Hippocampal formation (tissue), 2 donors: ENCODE measurements at places on chromosomes 11 and 22.

DNA sequence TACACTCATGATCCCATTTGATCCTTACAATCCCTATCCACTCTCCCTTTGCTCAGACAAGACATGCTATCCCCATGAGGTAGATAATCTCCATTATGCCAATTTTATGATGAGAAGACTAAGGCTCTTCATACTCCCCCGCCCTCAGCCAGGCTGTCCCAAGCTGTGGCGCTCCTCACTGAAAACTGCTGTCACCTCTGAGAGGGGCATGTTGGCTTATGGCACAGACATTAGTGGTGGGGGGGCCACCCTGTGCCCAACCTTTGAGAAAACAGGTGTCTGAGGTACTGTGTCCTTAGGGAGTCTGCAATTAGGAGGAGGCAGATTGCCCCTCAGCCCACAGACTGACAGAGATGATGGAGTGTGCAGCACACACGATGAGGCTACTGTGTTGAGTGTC lies 2.4 kb downstream of the DDTL start:
- no peak for DNase-seq

DNA sequence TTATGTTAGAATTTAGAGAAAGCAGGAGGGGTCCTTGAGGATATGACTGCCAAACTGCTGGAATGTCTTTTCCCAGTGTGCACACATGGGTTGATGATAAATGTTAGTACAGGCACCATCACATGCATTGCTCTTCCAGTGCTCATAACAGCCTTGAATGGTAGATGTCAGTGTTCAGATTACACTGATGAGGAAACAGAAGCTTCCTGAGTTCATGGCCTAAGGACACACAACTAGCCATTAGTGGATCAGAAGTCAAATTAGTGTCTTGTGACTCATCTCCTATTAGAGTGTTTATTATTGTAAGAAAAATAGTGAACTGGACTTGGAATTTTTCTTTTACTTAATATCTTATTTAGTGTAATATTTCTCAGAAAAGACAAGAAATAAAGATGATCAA lies 241.5 kb downstream of the DDX10 start:
- no peak for DNase-seq

GRCh38 chr11:6625832-6626420 lies 6.7 kb upstream of the TPP1 start:
- DNase-seq: no peak

GRCh38 chr11:126440792-126441514 lies 85.5 kb downstream of the ST3GAL4 start:
- DNase-seq: peak; percentile 72

- DNase-seq: no peak
These were observed 21.0 kb downstream of the ZNRF3 start for GRCh38 chr22:28904211-28904896.

GRCh38 chr11:70731271-70732022 lies 333.1 kb downstream of the CTTN start:
- no peak for DNase-seq

GRCh38 chr11:64245401-64245796 lies 1.3 kb downstream of the PPP1R14B start:
- DNase-seq: peak; percentile 28

- DNase-seq: no peak
These were observed 1078.0 kb downstream of the NTM start for GRCh38 chr11:132448334-132448995.

DNA sequence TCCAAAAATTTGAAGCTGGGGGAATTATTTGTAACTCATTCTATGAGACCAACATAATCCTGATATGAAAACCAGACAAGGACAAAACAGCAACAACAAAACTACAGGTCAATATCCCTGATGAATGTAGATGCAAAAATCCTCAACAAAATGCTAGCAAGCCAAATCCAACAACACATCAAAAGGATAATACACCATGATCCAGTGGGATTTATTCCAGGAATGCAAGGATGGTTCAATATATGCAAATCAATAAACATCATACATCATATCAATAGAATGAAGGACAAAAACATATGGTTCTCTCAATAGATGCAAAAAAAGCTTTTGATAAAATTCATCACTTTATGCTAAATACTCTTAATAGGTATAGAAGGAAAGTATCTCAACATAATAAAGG lies 19.4 kb upstream of the USP2 start:
- DNase-seq: no peak

GRCh38 chr11:104122011-104122635 lies 41.8 kb downstream of the PDGFD start:
- no peak for DNase-seq

DNA sequence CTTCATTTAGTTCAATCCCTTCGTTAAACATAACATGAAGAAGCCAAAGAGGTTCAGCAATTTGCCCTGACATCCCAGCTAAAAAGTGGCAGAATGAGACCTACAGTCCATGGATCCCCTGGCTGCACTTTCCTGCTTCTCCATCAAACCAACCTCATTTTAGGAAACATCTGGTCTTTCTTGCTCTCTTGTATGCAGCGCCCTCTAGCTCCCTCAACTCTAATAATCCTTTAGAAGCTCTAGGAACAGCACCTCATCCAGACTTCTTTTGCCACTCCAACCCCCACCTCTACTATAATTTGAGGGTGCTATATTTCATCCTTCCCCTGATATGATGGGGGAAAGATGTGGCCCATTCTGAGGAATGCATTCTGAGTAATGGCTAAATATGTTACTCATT lies 7.4 kb downstream of the CNTF start:
- peak; percentile 25 for DNase-seq

DNA sequence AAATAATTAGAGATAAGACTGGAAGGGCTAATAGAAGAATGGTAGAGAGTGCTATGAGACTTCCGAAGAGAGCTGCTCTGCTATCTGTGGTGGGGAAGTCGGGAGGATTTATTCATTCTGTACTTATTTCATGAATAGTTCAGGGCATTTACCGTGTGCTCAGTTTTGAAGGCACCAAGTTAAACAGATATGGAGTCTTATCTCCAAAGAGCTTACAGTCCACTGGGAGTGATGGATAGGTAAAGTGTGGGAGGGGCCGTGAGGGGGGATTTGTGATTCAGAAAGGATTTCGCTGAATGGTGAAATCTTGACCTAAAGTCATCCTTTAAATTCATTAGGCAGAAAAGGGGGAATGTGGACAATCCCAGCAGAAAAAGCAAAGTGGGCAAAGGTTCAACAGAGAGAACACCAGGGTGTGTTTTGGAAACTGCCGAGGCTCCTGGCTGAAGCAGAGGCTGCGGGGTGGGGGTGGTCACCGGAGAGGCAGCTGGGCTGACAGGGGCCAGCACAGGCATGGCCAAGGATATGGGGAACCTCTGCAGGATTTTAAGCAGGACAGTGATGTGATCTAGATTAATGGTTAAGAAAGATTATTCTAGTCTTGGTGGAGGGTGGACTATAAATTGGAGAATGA lies 91.2 kb downstream of the UBASH3B start:
- DNase-seq: no peak

- no peak for DNase-seq
These were observed 12.9 kb downstream of the MPEG1 start for GRCh38 chr11:59199546-59200422.

- DNase-seq: no peak
These were observed 75.9 kb downstream of the FAM83F start for GRCh38 chr22:40070701-40071100.

DNA sequence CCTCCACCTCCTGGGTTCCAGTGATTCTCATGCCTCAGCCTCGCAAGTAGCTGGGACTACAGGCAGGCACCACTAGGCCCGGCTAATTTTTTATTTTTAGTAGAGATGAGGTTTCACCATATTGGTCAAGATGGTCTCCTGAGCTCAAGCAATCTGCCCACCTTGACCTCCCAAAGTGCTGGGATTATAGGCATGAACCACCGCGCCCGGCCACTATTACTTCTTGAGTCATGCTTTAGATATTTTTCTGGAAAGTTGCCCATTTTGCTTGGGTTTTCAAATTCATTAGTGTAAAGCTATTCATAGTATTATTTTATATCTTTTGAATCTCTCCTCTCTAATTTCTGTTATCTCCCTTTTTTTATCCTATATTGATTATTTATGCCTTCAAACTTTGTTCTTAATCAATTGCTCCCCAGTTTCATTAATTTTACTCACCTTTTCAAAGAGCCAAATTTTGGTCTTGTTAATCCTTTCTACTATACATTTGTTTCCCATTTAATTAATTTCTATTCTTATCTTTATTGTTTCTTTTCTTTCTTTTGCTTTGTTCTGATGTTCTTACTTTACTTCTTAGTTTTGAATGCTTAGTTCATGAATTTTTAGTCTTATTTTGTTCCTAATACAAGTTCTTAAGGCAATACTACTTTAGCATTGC lies 10.3 kb upstream of the RAC2 start:
- DNase-seq: no peak

- no peak for DNase-seq
These were observed 18.8 kb upstream of the DRD2 start for GRCh38 chr11:113494021-113494420.

DNA sequence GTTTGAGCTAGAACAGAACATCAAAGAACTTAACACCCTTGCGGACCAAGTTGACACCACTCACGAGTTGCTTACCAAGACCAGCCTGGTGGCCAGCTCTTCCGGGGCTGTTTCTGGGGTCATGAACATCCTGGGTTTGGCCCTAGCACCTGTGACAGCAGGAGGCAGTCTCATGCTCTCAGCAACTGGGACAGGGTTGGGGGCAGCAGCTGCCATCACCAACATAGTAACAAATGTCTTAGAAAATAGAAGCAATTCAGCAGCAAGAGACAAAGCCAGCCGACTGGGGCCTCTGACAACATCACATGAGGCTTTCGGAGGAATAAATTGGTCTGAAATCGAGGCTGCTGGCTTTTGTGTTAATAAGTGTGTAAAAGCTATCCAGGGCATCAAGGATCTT lies 8.7 kb downstream of the APOL5 start:
- DNase-seq: no peak

DNA sequence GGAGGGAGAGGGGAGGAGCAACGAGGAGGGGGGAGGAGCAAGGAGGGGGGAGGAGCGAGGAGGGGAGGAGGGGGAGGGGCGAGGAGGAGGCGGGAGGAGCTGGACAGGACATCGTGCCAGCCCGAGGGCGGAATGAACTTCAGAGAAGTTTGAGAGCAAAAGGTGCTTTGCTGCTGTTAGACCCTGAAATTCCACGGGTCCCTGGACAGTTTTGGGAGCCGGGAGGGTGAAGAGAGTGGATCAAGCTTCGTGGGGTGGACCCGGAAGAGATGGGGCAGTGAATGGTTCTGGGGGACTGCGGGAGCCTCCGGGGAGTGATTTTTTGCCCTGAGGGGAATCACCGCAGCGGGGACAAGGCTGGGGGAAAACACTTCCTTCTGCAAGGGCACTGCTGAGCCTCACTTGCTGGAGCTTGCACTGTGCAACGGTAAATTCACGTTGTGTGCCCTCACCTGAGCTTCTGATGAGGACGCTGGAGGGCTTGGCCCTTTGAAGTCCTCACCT lies 10.7 kb upstream of the NLRP6 start:
- DNase-seq: peak; percentile 21

DNA sequence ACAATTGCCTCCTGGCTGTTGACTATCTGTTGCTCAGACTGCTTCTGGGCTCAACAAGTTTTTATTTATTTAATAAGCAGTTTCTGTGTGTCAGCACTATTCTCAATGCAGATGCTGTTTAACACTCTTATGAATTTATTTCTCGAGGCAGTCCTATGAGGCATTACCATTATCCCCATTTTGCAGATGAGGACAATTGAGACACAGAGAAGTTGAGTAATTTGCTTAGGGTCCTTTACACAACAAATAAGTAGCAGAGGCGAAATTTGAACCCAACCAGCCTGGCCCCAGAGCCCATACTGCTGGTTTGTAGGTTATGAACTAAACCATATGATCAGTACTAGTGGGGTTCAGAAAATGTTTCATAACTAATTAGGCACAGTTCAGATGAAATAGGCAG lies 58.7 kb downstream of the APIP start:
- DNase-seq: no peak

DNA sequence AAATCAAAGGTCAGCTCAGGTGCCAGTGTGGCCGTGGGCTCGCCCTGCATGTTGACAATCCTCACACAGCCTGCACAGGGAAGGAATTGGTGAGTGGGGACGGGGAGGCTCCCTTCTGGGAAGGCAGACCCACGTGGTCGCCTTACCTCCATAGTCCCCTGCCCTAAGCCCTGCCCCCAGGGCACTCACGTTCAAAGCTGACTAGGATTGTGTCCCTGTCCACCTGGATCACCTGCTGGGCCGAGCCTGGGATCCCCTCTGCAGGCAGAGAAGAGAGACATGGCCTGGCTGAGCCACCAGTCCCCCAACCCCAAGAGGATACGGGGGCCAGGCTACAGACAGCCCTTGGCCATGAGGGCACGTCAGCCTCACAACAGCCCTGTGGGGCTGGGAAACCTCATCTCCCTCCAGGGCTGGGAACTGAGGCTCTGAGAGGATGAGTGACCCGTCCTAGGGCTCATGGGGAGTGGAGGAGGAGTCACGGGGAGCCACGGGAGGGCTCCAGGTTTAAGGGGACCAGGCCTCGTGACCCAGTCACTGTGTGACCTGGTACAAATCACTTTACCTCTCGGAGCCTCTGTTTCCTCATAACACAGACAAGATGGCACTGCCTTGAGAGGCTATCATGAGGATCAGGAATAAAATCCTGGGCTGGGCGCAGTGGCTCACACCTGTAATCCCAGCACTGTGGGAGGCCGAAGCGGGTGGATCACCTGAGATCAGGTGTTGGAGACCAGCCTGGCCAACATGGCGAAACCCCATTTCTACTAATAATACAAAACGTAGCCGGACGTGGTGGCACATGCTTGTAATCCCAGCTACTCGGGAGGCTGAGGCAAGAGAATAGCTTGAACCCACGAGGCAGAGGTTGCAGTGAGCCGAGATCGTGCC lies 12.1 kb upstream of the SF1 start:
- no peak for DNase-seq

- DNase-seq: no peak
These were observed 225.5 kb upstream of the NARS2 start for GRCh38 chr11:78800096-78800690.

DNA sequence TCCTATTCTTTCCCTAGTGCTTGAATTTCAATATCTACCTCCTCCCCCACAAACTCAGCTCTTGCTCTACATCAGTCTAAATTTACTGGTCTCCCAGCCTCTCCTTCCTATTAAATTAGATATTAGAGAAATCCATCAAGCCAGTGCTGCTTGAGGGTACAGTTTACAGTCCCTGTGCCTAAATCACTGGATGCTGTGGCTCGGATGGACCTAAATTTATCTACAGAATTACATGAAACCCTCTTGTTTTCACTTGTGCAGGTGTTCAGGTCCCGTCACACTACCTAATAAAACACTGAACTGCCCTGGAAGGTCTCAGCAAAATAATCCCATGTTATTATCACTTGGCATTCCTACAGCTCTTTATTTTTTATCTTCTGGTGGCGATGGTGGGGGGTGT lies 134.7 kb upstream of the E2F8 start:
- no peak for DNase-seq

- peak; percentile 51 for DNase-seq
These were observed 262.5 kb downstream of the DCDC1 start for GRCh38 chr11:31106968-31107576.

DNA sequence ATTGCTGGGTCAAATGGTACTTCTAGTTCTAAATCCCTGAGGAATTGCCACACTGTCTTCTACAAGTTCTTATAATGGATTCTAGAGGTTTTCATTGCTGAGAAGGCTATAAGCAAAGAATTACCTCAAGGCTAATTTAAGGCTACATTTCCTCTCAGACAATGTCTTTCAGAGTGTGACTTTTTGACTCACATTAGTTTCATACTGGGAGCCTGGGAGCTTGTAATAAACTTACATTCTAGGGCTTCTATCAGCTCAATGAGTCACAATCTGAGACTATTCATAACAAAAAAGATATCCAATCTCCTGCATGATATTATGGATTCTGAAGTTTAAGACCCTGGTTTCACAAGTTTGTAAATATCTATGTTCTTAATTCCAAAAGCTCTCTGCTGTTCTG lies 408.7 kb downstream of the LRRC4C start:
- no peak for DNase-seq
